Lower lobe of right lung (tissue), 2 donors: ENCODE measurements at places on chromosomes 3 and 15. TPM values are rescaled to one million over a fixed set of nuclear protein-coding genes. Genes with fewer than 3 reads are reported as not detected.

DNA sequence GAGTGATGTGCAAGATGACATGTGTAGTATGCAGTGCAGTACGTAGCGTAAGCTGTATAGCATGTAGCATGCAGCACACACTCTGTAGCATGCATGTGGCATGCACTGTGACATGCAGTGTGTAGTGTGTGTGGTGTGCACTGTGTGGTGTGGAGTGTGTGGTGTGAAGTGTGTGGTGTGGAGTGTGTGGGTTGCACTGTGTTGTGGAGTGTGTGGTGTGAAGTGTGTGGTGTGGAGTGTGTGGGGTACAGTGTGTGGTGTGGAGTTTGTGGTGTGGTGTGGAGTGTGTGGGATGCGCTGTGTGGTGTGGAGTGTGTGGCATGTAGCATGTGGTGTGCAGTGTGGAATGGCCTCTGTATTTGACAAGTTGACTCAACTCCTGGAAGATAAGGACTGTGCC is 39.2 kb downstream of the ROPN1B start:
- DNase-seq = no peak

GRCh38 chr3:66997560-66998112 is 471 bp upstream of the KBTBD8 start:
- peak; percentile 46 for DNase-seq

GRCh38 chr15:25635191-25635590 is 196.4 kb upstream of the UBE3A start:
- no peak for DNase-seq

- no peak for DNase-seq
Measured at GRCh38 chr15:73366766-73367623, 1.8 kb downstream of the HCN4 start.

DNA sequence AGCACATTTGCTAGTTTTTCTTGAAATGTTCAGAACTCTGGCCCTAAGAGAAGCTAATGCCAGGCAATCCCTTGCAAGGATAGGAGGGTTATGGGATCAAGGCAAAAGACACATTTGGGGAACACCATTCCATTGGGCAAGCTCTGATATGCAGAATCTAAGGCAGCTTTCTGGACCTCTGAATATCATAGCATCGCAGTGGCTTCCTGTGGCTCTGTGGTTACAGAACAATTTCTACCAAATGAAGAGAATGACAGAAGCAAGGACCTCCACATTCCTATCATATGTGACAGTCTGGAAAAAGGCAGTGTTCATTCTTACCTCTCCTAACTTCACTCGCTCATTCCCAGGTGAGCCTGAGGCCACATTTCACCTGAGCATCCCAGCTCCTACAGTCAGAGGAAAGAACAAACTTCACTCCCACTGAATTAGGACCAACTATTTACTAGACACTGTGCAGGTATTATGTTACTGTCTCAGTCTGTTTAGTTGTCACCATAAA is 836.1 kb upstream of the CFAP20DC start:
- DNase-seq = no peak

- DNase-seq = no peak
Measured at GRCh38 chr3:10744098-10744465, 71.9 kb upstream of the SLC6A11 start.

DNA sequence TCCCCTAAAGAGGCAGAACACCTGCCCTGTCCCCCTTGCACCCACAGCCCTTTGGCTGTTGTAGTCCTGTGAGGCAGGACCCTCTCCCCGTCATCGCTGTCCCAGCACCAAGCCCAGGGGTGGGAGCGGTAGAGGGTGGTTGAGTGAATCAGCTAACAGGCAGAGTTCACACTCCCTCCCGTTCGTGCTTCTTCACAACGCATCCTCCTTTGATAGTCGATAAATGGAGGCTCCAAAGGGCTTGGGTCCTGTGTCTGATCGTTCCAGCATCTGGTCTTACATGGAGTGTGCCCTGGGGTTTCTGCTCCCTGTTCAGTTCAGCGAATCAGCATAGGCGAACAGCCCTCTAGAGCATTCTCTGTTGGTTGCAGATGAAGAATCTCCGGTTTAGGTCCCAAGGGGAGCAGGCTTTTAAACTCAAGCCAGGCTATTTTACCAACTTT is 820 bp upstream of the HMCES start:
- DNase-seq = no peak

- no peak for DNase-seq
Measured at GRCh38 chr3:2944628-2945027, 165.5 kb downstream of the IL5RA start.

The CA12 gene
- total RNA-seq = 4.9 TPM

DNA sequence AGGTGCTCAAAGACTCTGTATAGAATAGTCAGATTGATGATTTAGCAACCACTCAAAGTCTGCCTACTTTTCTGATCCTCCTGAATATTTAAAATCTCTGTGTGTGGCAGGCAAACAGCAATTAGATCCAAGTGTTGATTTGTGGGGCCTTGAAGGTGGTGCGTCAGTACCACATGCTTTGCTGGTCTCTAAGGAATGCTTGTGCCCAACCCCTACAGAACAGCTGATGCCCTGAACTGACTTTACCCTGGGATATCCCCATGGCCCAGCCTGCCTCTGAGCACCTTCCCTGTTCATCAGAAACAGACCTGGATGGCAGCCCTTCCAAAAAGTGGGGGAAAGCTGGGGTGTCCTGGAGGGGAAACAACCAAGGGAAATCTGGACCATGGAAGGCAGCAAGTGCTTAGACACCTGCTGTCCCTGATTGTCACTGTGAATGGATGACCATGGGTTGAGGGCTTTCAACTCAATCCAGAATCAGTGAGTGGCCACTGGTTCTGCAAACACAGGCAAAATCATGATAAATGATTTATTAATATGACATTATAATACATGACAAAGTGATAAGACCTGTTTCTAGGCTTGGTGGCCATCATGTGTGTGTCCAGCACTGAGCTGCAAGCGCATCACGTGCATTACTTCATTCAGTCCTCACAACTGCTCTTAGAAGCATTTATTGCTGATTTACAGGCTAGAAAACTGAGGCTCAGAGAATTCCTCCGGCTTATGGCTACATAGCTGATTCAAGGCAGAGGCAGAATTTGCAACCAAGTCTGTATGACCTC is 76.1 kb upstream of the TPM1 start:
- no peak for DNase-seq

The CLDN11 gene
- total RNA-seq = 22.4 TPM

DNA sequence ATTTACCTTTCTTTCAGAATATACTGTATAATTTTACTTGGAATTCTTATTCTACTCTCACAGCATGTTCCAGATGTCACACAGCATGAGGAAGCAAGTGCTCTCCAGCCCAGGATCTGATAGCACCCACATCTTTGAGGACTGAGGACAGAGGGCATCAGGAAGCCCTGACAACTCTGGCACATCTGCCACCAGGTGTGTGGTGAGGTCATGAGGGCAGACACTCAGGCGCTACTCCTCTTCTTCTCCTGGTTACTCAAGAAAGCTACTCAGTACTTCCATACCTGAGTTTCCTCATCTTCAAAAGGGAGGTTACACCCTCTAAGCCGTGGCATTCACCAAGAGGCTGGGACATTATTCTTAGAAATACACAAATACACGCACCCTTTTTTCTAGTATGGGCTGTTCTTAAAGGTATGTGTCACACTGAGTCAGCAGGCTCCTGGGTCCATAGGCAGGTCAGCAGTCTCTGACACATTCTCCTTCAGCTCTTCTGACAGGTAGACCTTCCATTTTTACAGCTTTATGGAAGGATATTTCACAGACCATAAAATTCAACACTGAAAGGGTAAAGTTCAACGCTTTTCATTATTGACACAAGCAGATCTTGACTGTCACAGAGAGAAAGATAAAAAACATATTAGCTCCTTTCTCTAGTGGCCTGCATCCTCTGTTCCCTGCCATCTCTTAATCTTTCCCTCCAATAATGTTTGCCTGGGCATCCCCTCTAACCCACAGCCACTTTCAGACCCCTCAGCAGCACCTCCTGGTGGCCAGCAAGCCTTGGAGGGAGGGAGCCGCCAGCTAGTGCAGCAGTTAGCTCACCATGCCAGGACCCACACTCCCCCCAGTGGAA is 103.2 kb upstream of the TJP1 start:
- DNase-seq = peak; percentile 51

The C3orf49 gene
- not detected for total RNA-seq

The LSAMP gene
- total RNA-seq = 20.1 TPM

DNA sequence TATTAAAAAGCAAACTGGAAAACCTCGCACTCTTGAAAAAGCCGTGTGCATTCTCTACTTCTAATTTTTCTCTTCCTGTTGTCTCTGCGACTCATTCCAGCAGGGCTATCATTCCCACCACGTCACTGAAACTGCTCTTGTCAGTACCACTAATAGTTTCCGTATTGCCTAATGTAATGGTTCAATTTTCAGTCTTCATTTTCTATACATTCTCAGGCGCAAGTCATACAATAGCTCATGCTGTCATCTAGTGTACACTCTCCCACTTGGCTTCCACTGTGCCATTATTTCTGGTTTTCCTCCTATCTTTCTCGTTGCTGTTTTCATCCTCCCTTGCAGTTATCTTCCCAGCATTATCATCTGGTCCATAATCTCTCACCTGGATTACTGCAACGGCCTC is 160.2 kb downstream of the SPATA16 start:
- no peak for DNase-seq

DNA sequence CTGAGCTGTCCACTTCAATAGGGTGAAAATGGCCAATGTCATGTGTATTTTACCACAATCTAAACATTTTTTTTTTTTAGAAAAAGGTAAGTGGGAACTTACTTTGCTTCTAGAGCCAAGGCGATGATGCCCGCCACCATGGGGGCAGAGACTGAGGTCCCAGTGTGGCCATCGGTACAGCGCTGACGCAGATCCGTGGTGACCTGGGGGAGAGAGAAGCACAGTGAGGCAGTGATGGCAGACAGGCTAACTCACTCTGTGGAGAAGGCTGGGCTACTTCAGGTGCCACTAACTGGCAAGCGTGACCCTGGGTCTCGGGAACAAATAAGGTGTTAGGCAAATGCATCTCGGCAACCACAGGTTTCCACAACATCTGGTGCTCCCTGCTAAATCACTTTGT is 94.3 kb upstream of the SNRPA1 start:
- DNase-seq = no peak

The SGO1 gene
- total RNA-seq = 0.71 TPM

DNA sequence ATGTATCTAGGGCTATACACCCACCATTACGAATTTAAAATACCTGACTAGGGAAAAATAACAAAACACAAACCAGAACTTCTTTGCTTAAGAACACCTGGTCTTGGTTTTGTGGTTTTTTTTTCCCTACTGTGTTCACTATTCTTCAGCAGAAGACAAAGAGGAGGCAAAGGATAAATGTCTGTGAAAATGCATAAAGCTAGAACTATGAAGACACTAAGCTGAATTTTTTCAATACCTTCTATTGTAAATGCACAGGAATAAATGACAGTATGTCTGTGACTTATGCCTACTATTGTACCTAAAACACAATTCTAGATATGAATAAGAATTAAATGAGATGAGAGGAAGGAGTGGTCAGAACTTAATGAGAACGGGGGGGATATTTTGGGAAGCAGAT is 86.9 kb downstream of the TBL1XR1 start:
- DNase-seq = no peak

The CAPN3 gene
- total RNA-seq = 47.2 TPM

GRCh38 chr3:158559504-158559903 is 11.5 kb upstream of the MLF1 start:
- DNase-seq = no peak

The CTXN2 gene
- total RNA-seq = not detected

DNA sequence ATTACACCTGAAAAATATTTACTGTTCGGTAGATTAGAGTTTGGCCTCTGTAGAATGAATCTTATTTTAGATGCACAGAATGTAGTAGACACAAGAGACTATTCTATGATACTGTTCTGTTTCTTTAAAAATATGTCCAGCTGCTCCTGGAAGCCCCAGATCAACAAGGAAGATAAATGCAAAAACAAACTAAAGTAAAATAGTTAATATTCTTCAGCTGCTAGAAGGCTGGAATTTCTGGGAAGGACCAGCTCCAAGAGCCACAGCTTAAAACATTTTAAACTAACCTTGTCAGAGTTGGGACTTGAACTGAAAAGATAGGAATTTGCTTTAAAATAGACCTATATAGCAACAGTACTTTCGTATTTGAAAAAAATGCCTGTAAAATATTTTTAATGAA is 277.9 kb downstream of the PTPRG start:
- DNase-seq = no peak

GRCh38 chr3:188133219-188133618 is 20.7 kb upstream of the LPP start:
- no peak for DNase-seq

The FETUB gene
- total RNA-seq = not detected

The GADL1 gene
- not detected for total RNA-seq

- DNase-seq = peak; percentile 39
Measured at GRCh38 chr3:52232279-52233107, 6.5 kb downstream of the TWF2 start.

- no peak for DNase-seq
Measured at GRCh38 chr3:59517388-59517787, 467.6 kb upstream of the CFAP20DC start.

GRCh38 chr15:75042730-75043508 is 19.5 kb downstream of the PPCDC start:
- peak; percentile 95 for DNase-seq

The KIF9 gene
- 8.7 TPM for total RNA-seq

- no peak for DNase-seq
Measured at GRCh38 chr3:23076437-23076836, 126.7 kb upstream of the UBE2E2 start.

The ALDH1L1 gene
- 2.8 TPM for total RNA-seq
